ENCODE measurements at places on chromosomes 7 and 10.

- peak; percentile 50 for DNase-seq
These were observed 251.1 kb upstream of the LRRN3 start for GRCh38 chr7:110839866-110840265.

DNA sequence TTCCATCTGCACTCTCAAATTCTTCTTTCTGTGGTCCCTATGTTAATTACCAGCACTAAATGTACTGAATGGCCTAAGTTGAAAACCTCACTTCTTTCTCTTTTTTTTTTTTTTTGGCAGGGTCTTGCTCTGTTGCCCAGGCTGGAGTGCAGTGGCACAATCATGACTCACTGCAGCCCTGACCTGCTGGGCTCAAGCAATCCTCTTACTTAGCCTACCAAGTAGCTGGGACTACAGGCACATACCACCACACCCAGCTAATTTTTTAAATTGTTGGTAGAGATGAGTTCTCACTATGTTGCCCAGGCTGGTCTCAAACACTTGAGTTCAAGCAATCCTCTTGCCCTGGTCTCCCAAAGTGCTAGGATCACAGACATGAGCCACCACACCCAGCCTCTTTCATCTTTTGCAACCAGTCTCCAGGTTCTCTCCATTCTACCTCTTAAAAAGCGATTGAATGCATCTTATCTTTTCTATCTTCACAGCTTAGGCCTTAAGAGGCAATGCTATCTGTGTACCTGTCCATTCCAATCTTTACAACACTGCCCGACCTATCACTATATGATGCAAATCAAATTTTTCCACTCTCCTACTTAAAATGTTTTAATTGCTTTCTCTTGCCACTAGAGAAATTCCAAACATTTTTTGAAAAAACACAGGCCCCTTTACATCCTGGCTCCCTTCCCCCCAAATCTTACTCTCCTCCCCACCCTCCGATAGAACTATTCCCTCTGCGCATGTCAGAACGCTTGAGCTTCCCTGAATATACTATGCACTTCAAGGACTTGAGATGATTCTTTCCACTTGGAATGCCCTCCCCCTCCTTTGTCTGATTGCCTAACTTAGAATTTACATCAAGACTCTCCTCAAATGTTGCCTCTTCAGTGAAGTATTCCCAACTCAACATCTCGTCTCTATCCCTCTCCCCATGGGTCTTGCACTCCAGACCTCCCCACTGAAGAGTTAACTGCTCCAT lies 6.0 kb downstream of the ICA1 start:
- DNase-seq = no peak

DNA sequence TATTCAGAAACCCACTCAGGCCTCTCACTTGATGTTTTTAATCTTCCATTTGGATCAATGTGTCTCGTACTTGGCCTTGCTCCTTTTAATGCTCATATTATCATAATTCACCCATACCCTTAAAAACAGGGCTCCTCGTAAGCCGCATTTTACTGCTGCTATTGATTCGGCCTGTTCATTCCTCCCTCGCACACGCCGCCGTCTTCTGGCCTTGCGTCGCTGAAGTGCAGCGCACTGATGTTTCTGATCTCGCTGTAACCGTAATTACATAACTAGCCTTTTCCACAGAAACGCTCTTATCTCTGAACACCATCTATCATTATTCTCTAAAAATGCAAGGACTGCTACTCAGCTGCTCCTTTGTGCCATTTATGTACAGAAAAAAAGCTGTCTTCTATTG lies 544.5 kb upstream of the FOXK1 start:
- DNase-seq = no peak

- DNase-seq = no peak
These were observed 40.1 kb downstream of the ALDH18A1 start for GRCh38 chr10:95616446-95616845.

DNA sequence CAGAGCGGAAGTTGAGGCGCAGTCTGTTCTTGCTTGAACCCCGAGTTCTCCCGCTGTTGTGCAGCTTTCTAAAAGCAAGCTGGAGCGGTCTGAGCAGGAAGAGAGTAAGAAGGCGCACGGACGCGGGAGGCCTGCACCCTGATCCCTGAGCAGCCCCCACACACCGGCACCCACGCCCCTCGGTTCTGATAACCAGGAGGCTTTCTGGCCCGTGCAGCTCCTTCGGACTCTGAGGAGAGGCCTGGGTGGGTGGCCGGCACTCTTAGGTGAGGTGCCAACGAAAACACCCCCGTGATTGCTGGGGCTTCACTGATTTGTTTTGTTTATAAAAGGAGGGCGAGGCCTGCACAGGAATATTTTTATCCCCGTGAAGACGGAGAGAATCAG lies 28.9 kb downstream of the AMZ1 start:
- DNase-seq = no peak

GRCh38 chr10:64054392-64054791 lies 533.2 kb downstream of the REEP3 start:
- no peak for DNase-seq

DNA sequence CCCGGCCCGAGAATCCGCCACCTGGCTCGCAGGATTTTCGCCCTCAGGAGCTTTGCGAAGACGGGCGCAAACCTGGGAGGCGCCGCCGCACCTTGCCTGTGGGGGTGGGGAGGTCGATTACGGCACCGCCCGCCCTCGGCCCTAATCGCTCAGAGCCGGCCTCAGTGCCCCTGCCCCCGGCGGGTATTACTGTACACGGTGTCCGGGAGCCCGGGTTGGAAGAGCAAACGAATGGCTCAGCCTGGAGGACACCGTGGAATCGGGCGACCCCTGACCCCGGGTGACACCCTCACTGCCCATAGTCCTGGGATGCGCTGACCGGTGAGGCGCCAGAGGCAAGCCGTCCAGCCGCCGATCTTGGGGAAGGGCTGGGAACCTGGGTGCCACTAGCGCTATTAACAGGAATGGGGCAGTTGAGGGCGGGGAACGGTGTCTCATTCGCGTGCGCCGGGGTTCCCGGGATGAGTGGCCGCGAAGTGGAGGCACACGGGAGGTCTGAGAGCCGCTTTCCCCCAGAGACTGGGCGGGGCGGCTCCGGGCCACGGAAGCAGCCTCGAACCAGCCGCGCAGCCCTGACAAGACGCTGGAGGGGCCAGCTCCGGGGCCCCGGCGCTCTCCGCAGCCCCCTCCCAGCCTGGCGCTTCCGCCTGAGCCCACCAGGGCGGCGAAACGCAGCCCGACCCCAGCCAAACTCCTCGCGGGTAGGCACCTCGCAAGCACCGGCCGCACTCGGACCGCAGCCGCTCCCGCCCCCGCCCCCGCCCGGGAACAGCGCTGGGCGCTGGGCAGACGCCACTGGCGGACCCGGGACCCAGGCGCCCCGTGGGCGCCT lies 167.5 kb downstream of the NRF1 start:
- DNase-seq = no peak

DNA sequence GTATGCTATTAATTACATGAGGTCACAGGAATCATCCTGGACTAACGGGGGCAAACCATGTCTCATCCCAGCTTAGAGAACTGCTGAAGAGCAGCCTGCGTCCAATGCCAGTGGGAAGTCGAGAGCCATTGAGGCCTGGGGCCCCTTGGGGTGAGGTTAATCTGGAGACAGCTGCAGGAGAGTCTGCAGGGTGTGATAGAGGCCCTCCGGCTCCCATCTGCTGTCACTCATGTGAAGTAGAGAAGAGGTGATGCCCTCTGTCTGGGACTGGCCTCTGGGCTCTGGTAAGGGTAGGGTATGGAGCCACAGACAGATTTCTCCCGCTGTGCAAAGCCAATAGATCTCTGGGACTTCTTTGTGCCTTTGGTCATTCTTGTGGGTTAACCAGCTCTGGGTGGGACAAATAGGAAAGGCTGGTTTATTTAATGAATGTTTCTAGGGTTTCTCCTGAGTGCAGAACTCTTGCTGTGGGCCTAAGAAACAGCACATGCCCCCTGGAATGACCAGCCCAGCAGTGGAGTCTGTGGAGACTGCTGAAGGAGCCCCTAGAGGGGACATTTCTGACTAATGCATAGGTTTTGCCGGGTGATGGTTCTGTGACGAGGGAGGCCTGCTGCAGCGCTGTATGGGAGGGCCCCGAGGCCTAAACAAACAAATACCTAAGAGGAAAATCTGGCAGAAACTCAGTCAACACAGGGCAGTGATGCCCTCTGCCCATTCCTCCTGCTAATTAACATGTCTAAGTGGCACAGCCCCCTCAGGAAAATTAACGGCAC lies 34.5 kb downstream of the CRHR2 start:
- DNase-seq = no peak

DNA sequence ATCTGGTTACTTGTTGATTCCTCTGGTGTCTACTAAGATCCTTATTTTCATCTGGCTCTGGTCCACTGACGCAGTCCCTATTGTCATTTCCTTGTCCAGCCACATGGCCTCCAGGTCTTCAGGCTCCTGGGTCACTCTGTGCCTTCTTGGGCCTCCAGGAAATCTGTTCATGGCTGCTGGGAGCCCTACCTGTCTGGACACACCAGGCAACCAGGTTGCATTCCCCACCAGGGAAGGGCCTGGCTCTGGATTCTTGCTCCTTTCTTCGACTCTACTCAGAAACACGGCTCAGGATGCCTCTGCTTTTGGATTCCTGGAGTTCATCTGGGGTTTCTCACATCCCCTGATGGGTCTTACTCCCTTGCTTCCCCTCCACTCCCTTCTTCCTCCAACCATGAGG lies 8.0 kb upstream of the PPIF start:
- no peak for DNase-seq

DNA sequence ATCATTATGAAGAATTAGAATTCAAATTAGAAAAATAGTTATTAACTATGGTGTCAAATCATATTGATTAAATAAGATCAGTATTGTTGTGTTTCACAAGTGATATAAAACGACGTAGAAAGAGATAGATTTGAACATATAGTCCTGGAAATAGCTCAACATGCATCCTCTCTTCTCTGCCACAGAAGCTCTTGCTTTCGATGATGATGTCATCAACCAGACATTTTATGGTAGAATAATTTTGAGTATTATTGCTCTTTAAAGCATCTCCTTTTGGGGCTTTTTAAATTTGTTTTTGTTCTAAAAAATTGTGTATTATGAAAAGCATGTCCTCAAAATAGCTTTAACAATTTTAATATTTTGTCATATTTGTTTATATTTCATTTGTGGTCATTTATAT lies 95.0 kb downstream of the DGKB start:
- no peak for DNase-seq

DNA sequence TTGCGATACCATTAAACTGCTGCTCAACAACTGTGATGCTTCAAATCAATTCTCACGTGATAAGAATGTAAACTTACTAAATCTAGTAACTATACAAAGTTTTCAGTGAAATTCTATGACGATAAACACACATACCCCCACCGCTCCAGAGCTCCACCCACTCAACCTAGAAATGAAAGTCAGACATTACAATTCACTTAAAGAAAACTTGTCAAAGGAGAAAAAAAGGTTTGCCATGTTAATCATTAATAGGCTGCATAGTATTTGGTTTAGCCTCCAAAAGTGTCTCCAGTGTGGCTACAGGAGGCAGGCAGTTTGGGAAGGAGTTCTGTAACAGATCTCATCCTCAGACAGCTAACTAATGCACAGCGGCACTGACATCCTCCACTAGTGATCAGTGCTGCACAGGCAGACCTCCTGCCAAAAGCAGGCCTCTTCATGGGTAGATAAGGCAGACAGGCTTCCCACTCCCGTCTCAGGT lies 3.1 kb downstream of the HERPUD2 start:
- DNase-seq = no peak

DNA sequence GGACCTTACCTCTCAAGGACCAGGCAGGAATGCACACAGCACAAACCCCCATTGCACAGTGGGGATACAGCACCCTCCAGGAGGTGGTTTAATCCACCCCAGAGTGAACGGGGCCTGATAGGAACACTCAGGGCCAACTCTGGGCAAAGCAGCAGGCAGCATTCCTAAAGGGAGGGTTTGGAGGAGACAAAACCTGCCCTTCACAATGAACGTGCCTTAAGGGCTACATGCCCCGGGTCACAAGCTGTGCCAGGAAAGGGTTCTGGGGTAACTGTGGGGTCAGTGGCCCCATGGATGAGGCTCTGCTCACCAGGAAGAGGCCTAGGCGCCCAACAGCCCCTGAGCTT lies 1.1 kb downstream of the GPRIN2 start:
- peak; percentile 39 for DNase-seq

GRCh38 chr7:19665399-19666008 lies 43.3 kb downstream of the POLR1F start:
- DNase-seq = no peak
